Stimulated activated CD8-positive, alpha-beta memory T cell treated with anti-CD3 and anti-CD28 coated beads, Interleukin-7, amount 100 ng/mL, for 24 hours (primary cell): ENCODE measurements at places on chromosomes 6 and 20.

DNA sequence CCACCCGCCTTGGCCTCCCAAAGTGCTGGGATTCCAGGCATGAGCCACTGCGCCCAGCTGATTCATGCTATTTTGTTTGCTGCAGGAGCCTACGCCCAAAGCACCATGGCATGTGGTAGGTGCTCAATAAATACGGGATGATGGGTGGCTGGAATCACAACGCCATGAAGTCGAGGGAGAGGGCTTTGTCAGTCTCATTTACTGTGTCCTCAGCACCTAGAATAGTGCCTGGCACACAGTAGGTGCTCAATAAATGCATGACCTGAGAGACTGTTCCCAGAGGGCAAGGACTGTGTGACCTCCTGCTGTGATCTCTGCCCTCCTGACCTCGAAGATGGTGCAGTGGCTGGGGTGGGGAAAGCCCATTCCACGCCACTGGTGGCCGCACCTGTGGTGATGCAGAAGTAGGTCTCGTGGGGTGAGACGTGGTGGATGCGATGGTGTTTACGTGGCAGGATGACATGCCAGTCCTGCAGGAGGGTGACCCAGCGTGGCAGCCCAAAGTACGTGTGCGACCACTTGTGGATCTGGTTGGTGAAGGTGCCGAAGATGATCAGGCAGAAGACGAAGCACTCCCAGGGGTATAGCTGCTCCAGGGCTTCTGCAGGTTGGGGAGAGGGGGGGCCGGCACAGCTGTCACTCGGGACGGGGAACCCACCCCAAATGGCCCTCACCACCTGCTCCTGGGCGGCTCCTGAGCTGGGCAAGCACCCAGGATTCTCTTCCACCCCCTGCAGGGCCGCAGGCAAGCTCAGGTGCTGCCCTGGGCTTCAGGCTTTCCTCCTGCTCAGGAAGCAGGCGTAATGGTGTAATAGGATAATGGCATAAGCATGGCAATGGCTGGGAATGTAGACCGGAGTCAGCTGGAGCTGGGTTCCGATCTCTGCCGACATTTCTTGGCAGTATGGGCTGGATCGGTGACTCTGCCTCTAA, 14.9 kb upstream of the UBE2V1 start:
- DNase-seq: no peak

DNA sequence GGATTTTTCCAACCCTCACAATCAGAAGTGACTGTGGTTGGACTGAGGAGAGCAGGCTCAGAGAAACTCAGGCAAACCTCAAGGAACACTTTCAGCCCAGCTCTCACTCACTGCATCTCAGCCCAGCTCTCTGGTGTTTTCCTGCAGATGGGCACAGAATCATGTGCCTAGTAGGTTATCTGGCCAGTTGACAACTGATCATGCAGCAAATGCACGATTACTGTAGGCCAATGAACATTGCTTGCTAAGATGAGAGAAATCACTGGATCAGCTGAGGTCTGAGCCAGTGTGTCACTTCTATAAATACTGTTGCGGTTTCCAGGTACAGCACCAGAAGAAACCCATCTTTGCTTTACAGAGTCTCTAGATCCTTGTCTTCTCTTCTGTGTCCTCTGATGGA, 540.5 kb downstream of the CD83 start:
- DNase-seq: no peak

GRCh38 chr20:45518282-45518681, 2.9 kb upstream of the SPINT3 start:
- no peak for DNase-seq

DNA sequence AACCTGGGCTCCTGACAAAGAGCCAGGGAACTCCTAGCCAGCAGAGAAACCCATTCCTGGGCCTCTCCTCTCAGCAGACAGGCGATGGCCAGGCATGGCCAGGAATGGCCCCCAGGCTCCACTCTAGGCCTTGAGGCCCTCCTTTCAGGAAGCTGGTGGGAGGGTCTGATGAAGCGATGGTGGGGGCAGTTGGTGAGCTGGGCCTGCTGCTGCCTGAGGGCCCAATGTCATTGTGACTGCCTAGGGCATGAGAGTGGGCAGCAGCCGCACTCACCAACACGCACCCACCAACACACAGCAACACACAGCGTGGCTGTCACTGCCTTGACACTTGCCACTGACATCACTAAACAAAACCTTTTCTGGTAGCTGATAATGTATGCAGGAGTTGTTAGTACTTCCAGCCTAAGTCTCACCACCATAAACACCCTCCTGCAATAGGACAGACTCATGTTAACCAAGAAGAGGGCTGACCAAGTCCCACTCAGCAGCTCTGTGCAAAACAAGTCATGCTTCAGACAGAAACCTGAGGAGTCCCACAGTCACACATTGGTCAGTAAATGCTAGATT, 69.3 kb downstream of the ABHD12 start:
- no peak for DNase-seq

- no peak for DNase-seq
These were observed 5.6 kb upstream of the MYT1 start for GRCh38 chr20:64158346-64159285.

- no peak for DNase-seq
These were observed 13.4 kb upstream of the TOX2 start for GRCh38 chr20:43901296-43901695.
